HEK293T (cell line): ENCODE measurements at places on chromosomes 7 and 10.

- DNase-seq = no peak
These were observed 239.2 kb upstream of the ZMIZ1 start for GRCh38 chr10:78829565-78829964.

- no peak for DNase-seq
These were observed 3.6 kb downstream of the ZNF438 start for GRCh38 chr10:31028081-31028480.

DNA sequence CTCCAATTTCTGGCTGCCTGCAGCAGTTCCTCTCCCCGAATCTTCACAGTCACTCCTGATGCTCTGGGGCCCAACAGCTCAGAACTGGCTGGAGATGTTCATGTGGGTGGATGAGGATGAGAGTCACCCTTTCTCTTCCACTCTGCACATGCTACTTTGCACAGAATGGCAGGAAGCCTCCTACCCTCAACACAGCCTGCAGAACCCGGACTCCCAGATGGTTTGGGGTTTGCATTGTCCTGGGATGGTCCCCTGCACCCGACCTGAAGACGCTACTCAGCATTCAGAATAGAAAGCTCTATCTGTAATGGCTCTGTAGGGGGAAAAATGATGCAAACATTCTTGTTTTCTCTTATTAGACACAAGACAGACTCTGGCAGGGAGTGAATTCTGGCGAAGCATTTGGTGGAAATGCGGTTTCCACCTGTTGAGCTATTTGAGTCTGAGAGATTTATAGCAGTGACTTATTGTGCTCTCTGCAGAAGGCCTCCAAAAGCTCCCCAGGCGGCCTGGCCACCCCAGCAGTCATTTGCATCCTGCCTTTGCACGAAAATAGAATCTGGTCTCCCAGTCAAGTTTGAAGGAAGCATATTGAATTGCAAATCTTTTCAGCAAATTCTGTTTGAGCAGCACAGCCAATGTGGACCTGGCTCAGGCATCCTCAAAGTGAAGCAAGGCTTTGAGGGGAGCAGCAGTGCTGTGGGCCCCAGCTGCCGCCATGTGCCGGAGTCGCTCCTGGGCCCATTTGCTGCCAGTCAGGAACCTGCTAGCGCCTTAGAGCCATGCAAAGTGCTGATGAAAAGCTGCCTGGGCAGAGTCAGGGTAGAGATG is 309.3 kb downstream of the TCERG1L start:
- no peak for DNase-seq

- peak; percentile 19 for DNase-seq
These were observed 356.3 kb upstream of the GALNT17 start for GRCh38 chr7:70775570-70776156.

DNA sequence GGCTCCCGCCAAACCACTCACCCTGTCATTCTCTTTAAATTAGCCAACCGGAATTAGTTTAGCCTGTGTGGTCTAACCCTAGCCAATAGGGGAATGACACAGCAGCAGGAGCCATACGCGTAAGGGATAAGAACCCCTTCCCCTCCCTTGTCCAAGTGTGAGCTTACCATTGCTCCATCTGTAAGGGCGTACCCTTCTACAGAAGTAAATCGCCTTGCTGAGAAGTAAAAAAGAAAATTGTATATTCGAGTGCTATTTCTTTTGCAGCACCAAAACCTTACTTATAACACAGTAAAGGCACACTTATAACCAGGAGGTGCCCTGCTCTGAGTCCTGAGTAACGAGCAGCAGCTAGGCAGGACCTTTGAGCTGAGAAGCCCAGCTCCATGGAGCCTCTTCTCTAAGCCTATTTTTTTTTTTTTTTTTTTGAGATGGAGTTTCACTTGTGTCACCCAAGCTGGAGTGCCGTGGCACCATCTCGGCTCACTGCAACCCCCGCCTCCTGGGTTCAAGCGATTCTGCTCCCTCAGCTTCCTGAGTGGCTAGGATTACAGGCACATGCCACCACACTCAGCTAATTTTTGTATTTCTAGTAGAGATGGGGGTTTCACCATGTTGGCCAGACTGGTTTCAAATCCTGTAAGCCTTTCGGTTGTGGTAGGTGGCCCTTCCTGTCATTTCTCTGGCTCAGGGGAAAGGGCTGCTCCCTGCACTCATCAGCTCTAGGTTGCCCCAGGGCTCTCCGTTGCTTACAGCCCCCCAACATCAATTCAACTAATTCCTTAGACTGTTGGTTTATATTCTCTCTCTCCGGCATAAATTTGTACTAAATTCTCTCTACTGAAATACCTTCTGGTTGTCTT is 73.3 kb downstream of the NSUN6 start:
- no peak for DNase-seq

GRCh38 chr10:71756311-71757191 is 16.8 kb downstream of the VSIR start:
- no peak for DNase-seq

- no peak for DNase-seq
These were observed 983.3 kb upstream of the C7orf33 start for GRCh38 chr7:147607157-147607800.

DNA sequence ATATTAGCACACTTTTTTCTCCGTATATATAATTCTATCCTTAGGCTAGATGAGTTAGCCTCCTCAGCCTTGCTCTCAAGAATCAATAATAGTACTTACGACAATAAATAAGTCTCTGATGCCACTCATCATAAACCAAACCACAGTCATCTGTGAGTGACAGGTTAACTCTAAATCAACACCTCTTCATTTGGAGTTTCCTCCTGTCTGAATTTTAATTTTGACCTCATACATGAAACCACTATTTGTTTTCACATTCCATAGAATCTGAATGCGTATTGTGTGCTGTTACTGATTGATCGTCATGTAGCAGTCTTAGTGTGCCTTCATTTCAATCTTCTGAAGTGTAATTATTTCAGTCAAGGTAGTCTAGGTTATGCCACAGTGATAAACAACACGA is 85.8 kb downstream of the HGF start:
- DNase-seq = no peak

DNA sequence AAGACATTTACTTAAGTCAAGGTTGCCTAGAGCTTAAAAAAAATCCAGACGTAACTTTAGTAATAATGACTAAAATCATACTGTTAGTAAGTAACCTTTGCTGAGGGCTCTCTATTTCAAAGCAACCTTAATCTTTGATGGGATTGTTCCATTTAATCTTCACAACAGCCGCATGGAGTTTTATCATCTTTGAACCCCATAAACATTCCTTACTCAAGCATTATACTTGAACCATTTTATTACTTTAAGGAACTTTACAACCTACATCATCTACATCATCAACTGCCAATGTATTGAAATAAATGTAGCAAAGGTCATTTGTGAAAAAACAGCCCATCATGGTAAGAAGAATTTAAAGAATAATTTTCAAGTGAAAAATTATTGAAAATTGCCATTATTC is 22.9 kb upstream of the CACNB2 start:
- DNase-seq = no peak

- no peak for DNase-seq
These were observed 41.5 kb upstream of the DGKI start for GRCh38 chr7:137888241-137888640.

DNA sequence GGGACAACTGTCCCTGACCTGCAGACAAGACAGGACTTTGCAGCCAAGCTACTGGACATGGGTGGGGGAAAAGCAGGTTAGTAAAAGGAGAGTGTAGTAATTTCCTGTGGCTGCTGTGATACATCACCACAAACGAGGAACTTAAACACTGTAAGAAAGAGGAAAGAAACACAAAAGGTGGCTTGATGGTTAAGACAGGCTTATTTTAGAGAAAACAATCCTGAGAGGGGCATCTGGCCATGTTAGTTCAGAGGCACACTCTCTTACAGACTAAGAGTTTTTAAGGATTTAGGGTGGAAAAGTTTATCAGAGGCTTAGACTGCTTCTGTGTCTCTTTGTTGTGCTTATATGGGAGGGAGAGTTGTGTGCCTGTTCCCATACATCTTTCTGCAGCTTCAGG is 667.0 kb downstream of the TYW1 start:
- no peak for DNase-seq

- no peak for DNase-seq
These were observed 34.1 kb downstream of the ELFN1 start for GRCh38 chr7:1703871-1704810.

GRCh38 chr10:21889477-21890275 is 113.9 kb downstream of the DNAJC1 start:
- DNase-seq = no peak

DNA sequence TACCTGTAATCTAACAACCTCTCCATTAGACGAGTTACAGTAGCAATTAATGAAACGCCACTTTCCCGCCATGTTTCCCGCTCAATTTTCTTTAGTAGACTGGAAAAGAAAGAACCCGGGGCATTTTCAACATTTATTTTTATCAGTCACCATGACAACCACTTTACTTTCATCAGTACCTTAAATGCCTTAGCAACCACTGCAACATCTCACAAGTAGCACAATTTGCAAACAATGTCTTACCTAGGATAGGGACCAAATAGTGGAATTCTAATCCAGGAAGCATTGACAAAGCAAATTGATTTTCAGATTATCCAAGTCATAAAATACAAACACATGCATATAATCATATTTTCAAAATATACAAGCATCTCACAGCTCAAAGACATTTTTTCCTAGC is 221.6 kb upstream of the IMMP2L start:
- DNase-seq = no peak

- no peak for DNase-seq
These were observed 161.5 kb upstream of the PRKCQ start for GRCh38 chr10:6741541-6741941.

GRCh38 chr10:106793617-106794016 is 370.9 kb downstream of the SORCS1 start:
- DNase-seq = no peak

DNA sequence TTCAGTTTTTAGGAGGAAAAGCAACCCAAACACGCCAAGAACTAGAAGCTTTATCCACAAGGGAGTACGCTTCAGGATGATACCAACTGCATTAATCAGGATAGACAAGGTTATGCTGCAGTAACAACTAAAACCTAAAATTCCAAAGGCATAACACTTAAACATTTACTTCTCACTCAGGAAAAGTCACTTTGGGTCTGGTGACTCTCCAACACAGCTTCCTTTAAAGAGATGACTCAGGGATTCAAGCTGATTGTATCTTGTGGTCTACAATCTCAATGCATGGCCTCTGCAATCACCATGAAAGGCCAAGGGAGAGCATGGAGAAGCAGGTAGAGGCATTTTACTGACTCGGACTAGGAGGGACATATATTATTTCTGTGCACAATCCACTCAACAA is 315.8 kb downstream of the KCNMA1 start:
- DNase-seq = no peak

GRCh38 chr7:144519925-144520324 is 116.4 kb upstream of the NOBOX start:
- no peak for DNase-seq

GRCh38 chr10:48400850-48401220 is 94.4 kb downstream of the MAPK8 start:
- no peak for DNase-seq

DNA sequence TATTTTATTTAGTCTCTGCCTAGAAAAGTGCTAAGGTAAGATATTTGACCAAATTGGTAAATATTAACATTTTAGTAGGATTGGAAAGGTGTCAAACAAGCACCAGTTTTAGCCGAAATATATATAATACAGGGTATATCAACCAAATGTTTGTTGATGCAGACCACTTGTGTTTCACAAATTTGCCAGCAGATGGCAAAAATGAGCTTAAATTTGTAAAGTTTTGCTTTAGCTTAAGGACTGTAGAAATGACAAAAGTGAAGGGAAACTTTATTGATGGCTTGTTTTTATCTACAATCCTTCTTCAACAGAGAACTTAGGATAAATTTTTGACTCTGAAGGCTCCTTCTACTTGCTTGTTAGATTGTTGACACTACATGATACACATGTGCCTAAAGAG is 4.8 kb upstream of the POLR1F start:
- DNase-seq = peak; percentile 7

- DNase-seq = no peak
These were observed 10.1 kb upstream of the ZNF107 start for GRCh38 chr7:64655811-64656210.

DNA sequence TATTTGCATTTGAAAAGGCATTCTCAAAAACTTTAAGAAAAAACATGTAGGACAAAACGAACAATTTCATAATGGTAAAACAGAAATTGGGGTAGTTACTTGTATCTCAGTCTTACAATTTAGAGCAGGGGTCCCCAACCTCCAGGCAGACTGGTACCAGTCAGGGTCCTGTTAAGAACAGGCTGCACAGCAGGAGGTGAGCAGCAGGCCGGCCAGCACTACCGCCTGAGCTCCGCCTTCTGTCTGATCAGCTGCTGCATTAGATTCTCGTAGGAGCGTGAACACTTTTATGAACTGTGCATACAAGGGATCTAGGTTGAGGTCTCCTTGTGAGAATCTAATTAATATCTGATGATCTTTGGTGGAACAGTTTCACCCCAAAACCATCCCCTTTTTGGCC is 77.3 kb downstream of the SEMA3A start:
- DNase-seq = no peak

GRCh38 chr7:37999673-38000072 is 79.2 kb downstream of the EPDR1 start:
- DNase-seq = no peak

DNA sequence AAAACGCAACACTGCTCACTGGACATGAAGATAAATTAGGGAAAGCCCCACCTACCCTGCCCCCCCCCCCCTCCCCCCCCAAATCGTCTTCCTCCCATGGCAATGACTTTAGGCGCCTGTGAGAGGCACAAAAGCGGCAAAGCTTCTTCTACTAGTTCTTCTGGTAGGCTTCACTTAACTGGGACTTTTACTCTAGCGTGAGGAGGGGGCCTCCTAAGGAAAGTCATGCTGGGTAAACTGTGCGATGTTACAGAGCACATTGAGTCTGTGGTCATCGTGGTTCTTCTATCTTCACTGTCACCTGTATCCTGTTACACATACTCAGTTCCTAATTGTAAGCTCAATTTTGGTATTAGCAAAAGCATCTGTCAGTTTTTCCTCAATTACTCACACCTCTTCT is 25.1 kb downstream of the HSPB1 start:
- DNase-seq = no peak
